ENCODE measurements at places on chromosomes 7 and 10.
A peak's percentile ranks its signal among the peaks of the same experiment; 100 is the strongest.

DNA sequence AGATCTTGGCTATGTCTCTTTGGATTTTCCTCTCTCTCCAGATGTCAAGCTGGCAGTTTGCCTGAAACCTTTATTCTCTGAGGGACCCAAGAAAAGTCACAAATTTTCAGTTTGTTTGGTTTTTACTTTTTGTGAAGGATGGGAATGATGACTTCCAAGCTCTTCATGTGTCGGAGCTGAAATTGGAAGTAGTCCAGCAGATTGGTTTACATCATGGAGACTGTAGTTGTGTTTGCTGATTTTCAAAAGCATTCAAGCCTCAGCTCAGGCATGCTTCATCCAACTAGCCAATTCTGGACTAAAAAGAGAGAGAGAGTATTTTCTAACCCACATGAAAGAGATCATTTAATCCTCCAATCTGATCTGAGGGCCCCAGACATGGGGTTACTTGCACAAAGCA, 326.2 kb upstream of the AUTS2 start:
- DNase-seq, result no peak

DNA sequence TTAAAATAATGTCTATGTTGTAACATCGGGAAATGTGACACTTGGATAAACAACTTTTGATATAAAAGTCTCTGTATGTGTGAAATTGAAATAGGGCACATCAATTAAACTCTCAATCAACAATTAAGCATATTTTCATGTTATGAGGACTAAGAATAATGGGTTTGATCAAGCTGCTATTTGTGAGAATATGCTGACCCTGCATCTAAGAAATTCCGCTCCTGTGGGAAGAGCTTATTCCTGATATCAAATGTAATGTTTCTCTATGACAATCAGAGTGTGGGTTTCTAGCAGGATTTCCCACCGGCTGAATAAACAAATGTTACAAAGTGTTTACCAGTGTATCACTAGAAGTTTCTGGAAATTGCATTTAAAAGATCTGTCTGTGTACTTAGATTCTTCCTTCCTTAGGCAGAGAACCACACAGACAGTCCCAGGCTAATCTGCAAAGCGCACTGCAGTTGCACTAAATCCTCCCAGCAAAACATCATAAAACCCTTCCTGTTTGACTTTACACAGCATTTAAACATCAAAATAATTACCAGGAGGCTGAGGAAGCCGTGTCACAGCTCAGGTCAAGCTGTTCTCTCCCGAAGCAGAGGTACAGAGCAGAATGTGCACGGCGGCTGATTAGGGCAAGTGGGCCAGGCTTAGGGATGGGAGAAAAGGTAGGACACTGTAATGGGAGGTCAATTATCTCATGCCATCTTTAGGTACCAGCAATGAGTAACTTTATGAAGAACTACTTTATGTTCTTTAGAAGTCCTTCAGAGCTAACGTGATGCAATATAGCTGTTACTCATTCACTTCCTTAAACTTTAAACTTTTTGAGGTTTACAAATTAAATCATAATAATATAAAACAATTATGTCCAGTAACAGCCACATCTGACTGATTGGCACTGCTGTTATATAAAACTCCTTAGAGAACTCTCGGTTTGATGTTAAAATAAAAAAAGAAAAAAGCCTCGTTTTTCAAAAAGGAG, 109.1 kb upstream of the CTTNBP2 start:
- no peak for DNase-seq

DNA sequence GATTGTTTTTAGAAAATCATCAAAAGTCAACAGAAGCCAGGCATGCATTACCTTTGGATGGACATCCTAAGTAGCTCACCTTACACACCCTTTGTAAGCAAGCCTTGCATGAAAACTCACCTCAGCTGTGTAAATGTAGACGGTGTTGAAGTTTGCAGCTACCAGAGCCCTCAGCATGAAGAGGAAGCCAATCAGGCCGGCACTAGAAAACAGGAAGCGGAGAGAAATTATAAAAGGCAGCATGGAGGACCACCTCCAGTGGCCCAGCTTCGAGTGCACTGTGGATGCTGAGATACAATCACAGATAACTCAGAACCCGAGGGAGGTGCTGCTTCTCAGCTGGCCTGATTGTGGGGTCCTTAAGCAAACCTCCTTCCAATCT, 75.3 kb downstream of the SVOPL start:
- DNase-seq, result no peak

DNA sequence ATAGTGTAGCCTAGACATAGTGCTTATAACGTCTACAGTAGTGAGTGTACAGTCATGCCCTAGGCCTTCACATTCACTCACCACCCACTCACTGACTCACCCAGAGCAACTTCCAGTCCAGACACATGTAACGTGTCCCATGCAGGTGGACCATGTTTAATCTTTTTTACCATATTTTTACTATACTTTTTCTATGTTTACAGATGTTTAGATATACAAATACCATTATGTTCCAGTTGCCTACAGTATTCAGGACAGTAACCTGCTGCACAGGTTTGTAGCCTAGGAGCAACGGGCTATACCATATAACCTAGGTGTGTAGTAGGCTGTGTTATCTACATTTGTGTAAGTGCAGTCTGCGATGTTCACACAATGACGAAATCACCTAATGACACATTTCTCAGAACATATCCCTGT, 11.0 kb downstream of the MPP7 start:
- peak; percentile 62 for DNase-seq

DNA sequence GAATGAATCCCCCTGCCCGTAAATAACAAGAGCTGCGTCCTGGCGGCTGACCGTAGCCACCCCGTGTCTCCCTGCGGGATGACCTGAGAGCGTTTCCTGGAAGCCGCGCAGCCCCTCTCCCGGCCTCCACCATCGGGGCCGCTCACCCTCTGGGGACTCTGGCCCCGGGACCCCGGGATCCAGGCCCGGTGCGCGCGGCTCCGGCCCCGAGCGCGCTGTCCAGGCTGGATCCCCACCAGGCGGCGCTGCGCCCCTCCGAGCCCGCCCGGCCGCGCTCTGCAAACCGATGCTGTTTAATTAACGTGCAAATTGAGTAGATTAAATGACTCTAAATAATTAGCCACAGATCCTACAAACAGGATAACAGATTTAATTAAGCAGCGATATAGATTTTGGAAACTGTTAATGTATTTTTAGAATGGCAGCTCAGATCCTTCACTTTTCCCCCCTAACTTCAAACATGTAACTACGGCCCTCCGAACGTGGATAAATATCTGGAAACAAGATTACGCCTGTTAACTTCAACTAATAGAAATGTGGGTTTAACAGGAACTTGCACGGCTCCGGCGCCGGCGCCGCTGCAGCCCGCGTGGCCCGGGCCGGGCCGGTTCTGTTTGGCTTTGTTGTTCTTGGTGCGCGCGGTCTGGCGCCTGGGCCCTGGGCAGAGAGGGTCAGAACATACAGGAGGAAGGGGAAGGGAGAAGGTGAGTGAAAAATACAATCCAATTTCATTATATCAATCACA, 7.1 kb upstream of the UNCX start:
- peak; percentile 42 for DNase-seq

DNA sequence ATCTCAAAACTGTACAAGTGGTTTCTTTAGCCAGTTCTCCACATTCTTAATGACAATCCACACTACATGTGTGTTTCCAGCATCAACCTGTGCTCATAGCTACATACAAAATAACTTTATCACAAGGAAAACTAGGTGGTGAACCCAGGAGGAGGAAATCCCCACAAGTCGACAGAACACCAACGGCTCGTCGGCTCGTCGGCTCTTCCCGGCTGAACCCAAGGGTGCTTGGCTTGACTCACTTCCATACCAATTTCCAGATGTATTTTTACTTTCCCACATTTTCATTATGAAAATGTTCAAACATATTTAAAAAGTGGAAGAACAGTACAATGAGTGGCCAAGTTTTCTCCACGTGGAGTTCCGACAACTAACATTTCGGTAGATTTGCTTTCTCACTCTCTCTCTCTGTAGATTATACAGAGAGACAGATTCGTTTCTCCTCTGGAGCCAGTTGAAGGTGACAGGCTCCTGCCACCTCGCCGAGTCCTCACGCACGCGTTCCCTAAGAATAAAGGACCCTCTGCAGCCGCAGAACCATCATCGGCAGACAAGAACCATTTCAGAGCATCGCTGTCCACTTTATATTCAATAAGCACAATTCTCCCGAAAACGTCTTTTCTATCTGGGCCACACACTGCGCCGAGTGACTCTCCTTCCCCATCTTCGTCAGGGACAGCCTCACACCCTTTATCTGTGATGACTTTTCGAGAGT, 53.3 kb downstream of the DIP2C start:
- no peak for DNase-seq

GRCh38 chr7:32289651-32290414, 200.3 kb downstream of the LSM5 start:
- DNase-seq, result no peak

DNA sequence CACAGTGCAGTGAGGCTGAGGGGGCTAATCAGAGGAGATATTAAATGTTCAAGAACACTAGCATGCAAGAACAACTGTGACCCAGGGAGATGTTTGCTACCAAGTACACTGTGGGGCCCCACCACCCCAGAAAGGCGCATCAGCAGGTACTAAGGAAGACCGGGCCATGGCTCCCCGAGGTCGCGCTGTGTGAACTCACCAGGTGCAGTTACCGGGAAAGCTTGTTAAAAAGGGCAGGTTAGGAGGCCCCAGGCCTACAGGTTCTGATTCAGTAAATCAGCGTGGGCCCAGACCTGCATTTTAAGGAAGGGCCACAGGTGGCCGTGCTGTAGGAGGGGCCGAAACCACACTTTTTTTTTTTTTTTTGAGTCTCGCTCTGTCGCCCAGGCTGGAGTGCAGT, 54.6 kb downstream of the TMEM209 start:
- no peak for DNase-seq

DNA sequence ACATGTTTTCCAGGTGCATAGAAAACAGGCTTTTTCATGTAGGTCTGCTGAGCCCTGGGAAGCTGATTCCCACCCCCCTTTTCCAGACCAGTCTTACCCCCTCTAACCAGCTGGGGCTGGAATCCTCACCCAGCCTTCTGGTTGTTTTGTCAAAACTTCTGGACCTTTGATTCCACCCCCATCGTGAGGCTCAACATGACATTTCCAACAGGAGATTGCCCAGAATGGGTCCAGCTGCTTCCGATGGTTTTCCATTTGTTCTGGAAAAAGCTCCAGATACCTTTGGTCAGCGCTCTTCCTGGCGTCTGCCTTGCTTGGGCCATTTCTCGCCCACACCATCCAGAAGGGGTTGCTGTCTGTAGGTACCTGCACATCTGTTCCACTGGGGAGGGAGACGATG, 41.5 kb downstream of the MINDY4 start:
- no peak for DNase-seq

DNA sequence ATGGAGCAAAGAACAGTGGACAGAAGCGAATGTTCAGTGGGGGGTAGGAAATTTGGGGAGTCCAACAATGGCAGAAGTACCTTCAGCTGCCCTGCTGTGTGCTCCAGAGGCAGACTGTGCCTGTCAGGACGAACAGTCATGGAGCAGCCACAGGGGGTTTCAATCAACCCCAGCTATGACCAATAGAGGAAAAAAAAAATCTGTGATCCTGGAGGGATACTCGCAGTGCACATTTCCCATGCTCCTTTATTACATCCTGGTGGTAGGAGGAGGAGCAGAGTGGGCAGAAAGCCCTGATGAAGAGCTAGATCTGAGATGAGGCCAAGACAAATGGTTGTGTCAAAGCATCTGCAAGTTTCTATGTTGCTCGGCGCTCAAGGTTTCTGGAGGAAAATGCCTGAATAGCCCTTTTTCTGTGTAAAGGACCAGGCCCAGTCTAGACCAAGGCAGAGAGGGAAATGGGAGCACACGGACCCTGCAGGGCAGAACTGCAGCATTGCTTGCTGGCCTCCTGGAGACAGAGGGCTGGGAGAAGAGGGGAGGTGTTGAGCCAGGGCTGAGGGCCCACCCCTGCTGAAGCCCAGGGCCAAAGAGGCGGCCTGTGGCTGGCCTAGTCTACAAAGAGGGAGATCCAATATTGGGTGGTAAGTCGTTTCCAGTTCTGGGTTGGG, 201.5 kb downstream of the GRID1 start:
- DNase-seq, result no peak

DNA sequence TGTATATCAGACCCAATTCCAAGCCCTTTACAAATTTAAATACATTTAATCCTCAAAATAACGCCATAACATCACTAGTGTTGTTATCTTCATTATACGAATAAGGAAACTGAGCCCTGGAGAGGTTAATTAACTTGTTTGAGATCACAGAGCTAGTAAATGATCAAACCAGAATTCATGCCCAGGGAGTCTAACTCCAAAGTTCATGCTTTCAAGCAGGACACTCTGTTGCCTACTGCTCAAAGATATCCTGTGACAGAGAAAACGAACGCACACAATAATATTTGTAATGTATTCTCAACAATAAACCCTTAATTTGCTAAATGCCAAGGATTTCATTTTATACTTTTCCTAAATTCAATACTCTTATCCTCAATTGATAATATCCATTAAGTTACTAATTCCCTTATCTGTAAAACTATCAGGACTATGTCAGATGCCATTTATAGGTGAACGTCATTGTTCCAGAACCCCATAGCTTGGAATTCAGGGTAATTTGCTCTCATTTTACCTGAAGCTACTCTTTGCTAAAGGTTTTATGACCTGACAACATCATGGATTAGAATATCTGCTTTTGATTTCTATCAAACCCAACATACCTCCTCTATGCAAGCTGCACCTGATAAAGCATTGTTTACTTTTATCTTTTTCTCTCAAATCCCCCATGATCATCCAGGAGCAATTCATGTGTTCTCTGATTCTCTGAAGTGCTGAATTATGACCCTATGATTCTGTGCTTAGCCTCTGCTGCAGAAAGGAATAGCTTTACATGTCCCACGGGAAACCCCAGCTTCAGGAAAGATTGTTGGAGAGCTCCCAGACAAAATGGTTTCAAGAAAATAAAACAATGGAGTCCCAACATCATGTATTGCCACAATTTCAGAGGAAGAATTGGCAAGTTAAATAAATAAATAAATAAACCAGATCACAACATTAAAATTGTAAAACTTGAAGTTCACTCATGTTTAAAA, 150.2 kb upstream of the CDK1 start:
- no peak for DNase-seq

DNA sequence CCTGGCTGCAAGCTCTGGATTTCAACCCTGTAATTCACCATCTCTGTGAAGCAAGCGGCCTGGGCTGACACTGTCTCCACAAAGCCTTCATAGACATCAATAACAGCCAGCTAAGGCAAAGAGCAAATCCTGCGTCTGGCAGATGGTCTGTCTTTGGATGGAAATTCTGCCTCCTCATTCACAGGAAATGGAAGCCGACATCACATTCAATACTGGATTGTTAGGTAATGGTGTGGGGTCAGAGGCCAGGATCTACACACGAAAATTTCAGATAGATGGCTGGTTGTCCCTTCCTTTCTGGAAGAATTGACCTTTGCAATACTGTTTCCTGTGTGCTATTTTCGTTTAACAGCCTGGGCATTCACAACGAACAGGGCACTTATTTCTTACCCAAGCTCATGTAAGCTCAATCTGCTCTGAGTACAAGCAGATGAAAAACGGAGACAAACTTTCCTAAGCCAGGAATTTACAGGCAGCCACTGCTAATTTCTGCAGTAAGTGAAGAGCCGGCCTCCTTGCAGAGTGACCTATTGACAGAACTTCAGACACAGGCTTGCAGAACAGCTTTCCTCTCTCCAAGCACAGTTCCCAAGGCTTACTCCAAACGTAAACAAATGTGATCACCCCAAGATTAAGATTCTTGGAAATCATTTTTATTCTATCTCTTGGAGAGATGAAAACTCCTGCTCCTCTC, 3.1 kb upstream of the ADAM12 start:
- DNase-seq, result no peak

GRCh38 chr7:42743077-42743858, 168.6 kb downstream of the C7orf25 start:
- DNase-seq, result no peak

- no peak for DNase-seq
Measured at GRCh38 chr10:43234471-43235041, 32.3 kb downstream of the RASGEF1A start.

GRCh38 chr7:100176096-100177044, 811 bp downstream of the GPC2 start:
- no peak for DNase-seq

Data from suppressor macrophage treated with lipopolysaccharide for 4 hours (primary cell).